ENCODE measurements at places on chromosomes 3 and 15.

DNA sequence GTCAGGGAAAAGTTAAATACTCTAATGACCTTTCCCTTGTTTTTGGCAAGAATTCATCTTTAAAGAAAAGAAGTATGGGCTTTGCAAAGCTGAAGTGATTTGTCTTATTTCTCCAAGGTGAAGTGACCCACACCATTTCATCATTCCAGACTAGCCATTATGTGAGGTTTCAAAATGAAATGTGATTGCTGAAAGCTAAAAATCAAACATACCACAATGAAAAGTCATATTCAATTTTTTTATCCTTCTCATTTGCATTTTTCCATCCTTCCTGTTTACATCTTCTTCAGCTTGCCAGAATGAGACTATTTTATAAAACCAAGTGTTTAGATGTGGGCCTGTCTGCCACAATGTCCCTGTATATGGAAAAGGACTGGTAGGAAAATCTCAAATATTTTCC, 142.3 kb upstream of the STRIT1 start:
- DNase-seq, result no peak

GRCh38 chr15:75185271-75186029, 16.2 kb upstream of the C15orf39 start:
- DNase-seq, result no peak

GRCh38 chr15:29134239-29134638, 135.4 kb downstream of the NSMCE3 start:
- no peak for DNase-seq

DNA sequence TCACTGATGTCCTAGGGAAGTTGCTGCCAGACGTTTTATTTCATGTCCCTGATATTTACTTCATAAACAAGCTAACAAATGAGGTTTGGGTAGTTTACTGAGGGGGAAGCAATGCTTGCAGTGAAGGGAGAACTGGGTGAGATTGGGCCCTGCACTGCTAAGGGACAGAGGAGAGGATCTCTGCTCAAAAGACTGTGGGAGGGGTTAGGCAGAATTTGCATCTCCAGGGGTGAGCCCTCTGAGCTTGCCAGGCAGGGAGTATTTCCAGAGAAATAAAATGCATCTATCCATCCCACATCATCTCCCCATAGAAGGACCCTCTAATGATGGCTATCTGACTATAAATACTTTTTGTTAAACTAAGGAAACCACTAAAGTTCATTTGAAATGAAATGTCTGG, 215.6 kb downstream of the CBLB start:
- DNase-seq, result no peak

- DNase-seq, result peak; percentile 91
Measured at GRCh38 chr3:184786280-184786941, 25.6 kb upstream of the VPS8 start.

DNA sequence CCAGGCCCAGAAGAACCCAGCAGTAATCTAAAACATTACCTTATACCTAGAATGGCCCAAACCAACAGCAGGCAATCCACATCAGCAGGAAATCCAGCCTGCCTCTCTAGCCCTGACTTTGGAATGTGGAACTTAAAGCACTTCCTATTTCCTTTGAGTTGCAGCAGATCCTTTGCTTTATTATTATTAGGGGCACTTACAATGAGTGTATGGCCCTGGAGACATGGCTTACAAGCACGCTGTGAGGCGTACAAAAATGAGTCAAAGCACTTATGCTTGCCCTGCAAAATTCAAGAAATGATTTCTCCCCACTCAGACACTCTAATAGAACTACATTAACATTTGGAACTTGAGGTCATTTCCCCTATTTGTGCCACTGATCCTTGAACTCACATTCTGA, 9.5 kb upstream of the KNSTRN start:
- no peak for DNase-seq

GRCh38 chr3:130462089-130462488, 54.9 kb upstream of the COL6A6 start:
- DNase-seq, result no peak

- no peak for DNase-seq
Measured at GRCh38 chr15:90018216-90018831, 17.2 kb downstream of the ZNF710 start.

DNA sequence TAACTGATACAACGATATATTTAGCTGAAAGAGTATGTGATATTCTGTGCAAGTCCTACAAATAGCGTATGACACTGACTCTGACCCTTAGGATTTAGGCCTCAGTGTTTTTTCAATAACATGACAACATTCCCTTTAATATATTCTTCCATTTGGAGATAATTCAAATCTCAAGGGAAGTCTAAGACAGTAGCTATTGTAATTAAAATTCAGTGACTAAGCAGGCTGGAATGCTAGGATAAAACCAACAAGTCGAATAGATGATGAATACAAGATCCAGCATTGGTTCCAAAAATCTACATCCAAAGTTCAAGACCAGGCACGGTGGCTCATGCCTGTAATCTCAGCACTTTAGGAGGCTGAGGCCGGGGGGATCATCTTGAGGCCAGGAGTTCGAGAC, 56.2 kb downstream of the QTRT2 start:
- DNase-seq, result no peak

GRCh38 chr3:13638927-13639326, 90.0 kb downstream of the FBLN2 start:
- DNase-seq, result no peak

DNA sequence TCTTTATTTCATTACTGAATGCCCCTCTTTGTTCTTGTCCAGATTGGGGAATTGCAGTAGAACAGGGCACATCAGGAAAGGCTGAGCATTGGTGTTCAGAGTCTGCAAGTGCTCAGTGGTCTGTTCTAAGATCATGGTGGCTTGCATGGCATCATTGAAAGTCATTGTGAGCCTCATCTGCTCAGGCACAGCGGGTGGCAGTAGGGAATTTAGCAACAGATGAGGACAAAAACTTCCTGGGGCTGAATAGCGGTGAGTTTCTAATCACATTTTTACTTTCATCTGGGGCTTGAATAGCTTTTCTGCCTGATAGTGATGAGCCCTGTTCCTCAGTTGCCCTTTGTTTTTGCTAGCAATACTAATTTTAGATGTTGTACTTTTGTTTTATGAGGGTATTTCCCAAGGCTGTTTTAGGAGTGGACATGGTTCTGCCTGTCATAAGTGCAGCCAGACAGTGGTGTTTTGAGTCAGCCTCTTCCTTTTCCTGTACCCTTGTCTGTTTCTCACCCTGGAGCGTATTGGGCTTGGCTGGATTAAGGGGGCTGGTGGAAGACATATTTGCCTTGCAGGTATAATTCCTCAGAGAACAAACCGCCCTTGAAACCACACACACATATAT, 127.2 kb upstream of the IL12A start:
- no peak for DNase-seq

- DNase-seq, result peak; percentile 57
Measured at GRCh38 chr3:101803173-101803782, 24.3 kb downstream of the NXPE3 start.

- DNase-seq, result no peak
Measured at GRCh38 chr3:70947579-70947978, 635.1 kb upstream of the MDFIC2 start.

GRCh38 chr3:14789221-14789620, 29.5 kb upstream of the FGD5 start:
- DNase-seq, result no peak

DNA sequence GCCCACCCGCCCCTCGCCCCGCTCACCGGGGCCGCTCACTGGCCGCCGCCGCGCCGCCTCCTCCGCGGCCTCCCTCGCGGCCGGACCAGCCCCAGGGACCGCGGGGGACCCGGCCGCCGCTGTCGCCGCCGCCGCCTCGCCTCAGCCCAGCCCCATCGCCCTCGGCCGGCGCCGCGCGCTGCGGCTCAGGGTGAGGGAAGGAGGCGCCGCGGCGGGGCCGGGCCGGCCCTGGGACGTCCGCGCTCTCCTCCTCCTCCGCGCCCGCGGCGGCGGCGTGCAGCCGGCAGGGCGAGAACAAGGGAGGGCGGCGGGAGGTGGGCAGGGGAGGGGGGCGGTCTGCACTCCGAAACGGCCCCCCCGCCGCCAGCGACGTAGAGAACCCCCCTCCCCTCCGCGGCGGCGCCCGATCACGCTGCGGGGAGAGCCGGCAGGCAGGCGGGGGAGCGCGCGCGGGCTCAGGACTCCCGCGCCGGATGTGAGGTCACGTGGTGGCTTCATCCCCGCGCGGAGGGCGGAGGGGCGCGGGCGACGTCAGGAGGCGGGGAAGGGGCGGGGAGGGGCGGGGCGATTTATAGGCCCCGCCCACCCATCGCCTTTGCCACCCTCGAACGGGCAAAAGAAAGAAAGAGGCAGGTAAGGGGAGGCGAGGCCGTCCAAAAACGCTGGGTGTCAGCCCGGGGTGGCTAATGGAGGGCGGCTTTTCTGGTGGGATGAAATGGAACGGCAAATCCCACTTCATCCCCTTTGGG, at the start of gene ATP13A3:
Gene ATP13A3 (minus strand): TSS at position 463 of the 749 bp plus-strand sequence. CDS start 24,812 bp downstream, outside the sequence.
- DNase-seq, result peak; percentile 77

DNA sequence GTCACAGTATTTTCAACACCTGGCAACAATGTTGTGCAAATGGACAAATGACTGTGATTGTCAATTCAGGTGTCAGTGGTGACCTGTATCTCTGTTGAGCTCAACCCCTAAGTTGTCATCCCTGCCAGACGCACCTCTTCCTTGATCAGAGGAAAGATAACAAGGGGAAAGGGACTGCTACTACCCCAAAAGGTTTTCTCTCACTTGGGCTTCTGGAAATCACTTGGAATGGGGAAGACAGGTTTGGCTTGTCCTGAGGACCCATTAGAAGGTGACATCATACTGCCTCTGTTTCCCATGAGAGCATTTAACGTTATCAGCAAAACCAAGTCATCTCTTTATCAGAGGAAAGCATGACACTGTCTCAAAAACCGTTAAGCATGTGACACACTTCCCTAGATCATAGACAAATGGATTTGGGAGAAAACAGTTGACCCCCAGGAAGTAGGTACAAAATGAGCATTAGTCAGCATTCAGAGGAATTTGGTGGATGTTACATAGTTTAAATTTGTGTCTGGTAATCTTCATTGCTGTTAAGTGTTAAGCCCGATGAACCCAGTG, 769.5 kb downstream of the GRM7 start:
- no peak for DNase-seq

- no peak for DNase-seq
Measured at GRCh38 chr15:65902373-65902772, 33.1 kb downstream of the RAB11A start.

- DNase-seq, result no peak
Measured at GRCh38 chr3:178189854-178190253, 346.4 kb upstream of the KCNMB2 start.

DNA sequence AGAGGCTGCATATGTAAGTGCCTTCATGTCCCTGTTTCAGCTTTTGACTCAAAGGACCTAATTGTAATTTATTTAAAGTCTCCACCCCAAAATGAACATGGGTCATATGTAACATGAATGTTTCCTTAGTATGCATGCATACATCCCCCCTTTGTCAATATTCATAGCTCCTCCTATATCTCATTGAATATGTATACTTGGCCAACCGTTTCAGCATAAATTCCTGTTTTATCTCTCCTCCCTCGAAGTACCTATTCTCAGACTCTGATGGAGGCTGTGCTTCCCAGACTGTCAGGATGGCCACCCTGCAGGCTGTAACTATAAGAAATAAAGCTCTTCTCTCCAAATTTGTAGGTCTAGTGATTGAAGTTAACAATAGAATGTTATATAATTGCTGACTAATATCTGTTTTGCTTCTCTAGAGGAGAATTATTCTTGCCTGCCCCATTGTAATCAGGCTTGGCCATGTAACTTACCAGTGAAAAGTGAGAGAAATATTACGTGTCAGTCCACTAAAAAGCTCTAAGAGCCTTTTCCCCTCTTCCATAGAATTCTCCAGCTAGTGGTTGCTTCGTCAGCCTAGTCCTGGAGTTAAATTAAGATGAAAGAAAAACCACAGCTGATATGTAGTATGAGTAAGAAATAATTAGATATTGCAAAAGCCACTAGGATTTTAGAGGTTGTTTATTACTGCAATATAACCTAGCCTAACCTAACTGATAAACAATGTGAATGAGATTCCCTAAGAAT, 245.1 kb downstream of the ZNF385D start:
- DNase-seq, result no peak

- DNase-seq, result no peak
Measured at GRCh38 chr15:63593705-63594671, 3.2 kb upstream of the FBXL22 start.

GRCh38 chr3:171648069-171648468, 162.2 kb downstream of the PLD1 start:
- no peak for DNase-seq

GRCh38 chr3:124845406-124845805, 41.8 kb downstream of the ITGB5 start:
- peak; percentile 94 for DNase-seq

GRCh38 chr3:66390013-66390412, 110.8 kb downstream of the LRIG1 start:
- no peak for DNase-seq

GRCh38 chr15:25504307-25504706, 65.5 kb upstream of the UBE3A start:
- DNase-seq, result peak; percentile 67

DNA sequence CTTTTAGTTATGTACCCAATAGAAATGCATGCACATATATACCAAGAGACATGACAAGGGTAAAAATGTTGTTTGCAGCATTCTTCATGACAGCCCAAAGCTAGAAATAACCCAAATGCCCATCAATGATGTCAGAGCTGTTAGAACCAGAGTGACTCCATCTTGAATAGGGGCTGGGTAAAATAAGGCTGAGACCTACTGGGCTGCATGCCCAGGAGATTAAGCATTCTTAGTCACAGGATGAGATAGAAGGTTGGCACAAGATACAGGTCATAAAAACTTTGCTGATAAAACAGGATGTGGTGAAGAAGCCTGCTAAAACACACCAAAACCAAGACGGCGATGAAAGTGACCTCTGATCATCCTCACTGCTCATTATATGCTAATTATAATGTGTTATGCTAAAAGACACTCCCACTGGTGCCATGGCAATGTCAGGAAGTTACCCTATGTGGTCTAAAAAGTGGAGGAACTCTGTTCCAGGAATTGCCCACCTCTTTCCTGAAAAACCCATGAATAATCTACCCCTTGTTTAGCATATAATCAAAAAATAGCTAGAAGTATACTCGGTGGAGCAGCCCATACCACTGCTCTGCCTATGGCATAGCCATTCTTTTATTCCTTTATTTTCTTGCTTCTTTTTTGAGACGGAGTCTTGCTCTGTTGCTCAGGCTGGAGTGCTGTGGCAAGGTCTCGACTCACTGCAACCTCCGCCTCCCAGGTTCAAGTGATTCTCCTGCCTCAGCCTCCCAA, 32.9 kb downstream of the ZBTB11 start:
- DNase-seq, result peak; percentile 56

DNA sequence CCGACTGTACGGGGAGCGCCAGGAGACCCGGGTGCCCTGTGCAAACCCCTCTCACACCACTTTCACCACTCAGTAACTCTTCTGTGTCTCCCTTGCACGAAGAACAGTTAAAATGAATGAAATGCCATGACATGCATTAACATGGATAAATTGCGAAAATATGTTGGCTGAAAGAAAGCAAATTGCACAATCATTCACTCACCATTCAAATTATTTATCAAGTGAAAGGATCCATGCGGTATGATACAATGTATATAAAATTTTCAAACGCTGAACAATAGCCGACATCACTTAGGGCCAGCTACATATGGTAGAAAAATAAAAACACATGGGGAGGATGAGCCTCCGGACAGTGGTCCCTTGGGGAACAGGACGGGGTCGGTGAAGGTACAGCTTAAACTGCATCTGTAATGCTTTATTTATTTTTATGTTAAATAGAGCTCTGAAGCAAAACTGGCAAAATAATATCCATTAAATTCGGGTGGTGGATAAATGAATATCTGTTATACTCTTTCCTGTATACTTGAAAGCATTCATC, 45.9 kb downstream of the SLC12A8 start:
- no peak for DNase-seq

Data from stromal cell of bone marrow (primary cell).